ENCODE measurements at places on chromosomes 1 and 21. TPM values are rescaled to one million over a fixed set of nuclear protein-coding genes. Genes with fewer than 3 reads are reported as not detected.

MPL gene
- 0.41 TPM for polyA plus RNA-seq

LRRC39 gene
- 213 TPM for polyA plus RNA-seq

RNF186 gene
- polyA plus RNA-seq, result not detected

RSPO1 gene
- not detected for polyA plus RNA-seq

CFAP74 gene
- polyA plus RNA-seq, result 0.19 TPM

WNT2B gene
- 4.0 TPM for polyA plus RNA-seq

OLFML3 gene
- polyA plus RNA-seq, result 149 TPM

RHD gene
- polyA plus RNA-seq, result 0.30 TPM

PTPN7 gene
- 1.1 TPM for polyA plus RNA-seq

UBE2U gene
- not detected for polyA plus RNA-seq

EFCAB14 gene
- 95.7 TPM for polyA plus RNA-seq

TMEM200B gene
- polyA plus RNA-seq, result 5.6 TPM

- no peak for DNase-seq
Measured at GRCh38 chr1:41925712-41926111, 7.0 kb upstream of the HIVEP3 start.

- DNase-seq, result no peak
Measured at GRCh38 chr1:3593745-3594144, 17.6 kb downstream of the MEGF6 start.

DNA sequence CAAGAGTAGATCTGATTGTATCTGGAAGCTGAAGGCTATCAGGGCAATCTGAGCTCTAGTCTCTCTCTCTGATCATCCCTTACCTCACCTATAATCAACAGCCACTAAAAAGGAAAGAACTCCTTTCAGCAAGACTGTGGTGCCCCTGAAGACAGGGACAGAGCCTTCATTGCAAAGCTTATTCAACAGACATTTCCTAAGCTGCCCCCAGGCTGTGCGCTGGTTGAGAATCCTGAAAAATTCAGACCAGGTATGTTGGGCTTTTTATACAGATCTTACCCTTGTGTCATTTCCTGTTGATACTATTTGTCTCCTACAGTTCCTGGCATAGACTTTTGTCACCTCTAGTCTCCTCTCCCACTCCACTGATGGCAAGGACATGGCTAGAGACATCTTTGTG, 63.3 kb upstream of the PLA2G4A start:
- DNase-seq, result no peak

DNA sequence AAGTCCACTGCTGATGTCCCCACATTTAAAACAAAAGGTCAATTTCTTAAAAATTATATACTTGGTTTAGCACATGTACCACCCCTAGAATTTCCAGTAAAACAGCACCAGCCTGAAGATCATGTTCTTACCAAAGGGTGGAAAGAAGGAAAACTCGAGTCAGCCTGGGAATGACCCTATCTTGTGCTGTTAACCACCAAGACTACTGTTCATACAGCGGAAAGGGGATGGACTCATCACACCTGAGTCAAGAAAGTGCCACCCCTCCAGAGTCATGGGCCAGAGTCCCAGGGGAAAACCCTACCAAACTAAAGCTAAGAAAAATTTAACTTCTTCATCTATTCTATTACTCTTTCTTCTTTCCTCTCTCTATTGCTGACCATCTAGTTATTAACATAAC, 113.6 kb upstream of the PPM1J start:
- DNase-seq, result no peak

GRCh38 chr1:118049981-118050380, 120.4 kb downstream of the WDR3 start:
- DNase-seq, result no peak

- no peak for DNase-seq
Measured at GRCh38 chr21:45041351-45041805, 33.0 kb upstream of the ADARB1 start.

- no peak for DNase-seq
Measured at GRCh38 chr1:119731060-119731459, 19.3 kb downstream of the PHGDH start.

DNA sequence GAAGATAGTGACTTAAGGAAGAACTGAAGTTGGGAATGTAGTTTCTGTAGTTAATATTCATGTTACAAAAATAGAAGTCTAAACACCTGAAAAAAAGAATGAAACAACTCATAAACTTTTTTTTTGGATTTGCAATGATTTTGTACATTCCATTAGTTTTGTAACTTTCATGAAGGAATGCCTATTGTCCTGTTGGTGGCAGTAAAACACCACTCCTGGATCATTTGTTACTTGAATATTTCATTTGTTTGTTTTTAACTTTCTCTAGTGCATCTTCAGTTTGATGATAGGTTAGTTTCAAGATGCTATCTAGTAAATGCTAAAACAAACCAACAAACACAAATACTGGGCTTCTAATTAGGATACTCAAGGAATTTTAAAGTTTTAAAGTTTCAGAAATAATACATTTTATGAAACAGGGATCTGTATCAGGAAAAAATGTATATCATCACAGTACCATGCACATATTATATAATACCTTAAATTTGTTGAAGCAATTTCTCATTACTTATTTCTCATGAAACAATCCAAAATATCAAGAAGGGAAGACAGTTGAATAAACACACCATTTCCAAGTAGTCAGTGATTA, 229.7 kb upstream of the CACYBP start:
- DNase-seq, result peak; percentile 41

DNA sequence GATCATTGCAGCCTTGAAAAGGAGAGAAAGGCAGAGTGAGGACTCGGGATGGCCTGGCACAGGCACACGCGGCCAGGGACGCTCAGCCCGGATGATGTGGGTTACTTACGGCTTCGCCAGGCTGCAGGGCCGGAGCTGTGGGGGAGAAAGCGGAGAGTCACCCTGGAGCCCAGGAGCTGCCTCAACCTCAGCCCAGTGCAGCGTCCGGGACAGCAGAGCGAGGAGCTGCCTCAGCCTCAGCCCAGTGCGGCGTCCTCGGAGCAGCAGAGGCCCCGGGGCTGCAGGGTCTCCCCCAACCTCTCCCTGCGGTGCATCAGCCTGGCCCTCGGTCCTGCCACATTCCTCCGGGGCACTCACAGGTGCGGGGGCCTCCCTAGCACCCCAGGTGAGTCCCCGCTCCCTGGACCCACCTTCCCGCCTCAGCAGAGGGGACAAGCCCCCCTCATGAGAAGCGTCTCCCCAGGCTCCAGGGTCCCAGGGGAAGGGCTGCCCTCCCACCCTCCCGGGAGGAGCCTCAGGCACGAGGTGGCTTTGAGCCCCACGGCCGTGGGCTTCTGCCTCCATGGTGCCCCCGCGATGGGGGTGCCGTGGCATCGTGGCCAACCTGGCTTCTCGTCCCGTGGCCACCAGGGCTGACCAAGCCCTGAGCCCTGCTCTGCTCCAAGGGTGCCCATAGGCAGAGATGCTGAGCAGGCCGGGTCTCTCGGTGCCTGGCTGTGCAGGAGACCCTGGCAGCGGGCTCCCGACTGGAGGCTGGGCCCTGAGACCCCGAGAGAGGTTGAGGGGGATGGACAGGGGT, 10.5 kb upstream of the RNF223 start:
- DNase-seq, result no peak

DNA sequence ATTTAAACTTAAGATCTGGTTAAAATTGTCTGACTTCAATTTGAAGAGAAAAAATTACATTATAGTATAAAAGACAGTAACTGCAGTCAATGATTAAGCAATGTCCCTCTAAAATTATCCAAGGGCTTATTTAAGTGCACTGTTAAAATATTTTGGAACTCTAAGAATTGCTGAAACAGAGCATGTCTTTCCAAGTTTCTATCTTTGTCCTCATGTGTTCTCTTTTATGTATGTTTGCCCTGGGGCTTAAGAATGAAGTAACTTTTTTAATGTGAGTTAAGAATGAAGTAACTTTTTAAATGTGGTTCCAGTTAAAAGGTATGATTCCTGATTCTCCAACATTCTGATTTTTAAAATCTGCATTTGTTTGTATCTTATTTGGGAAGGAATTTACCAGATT, 69.0 kb upstream of the MARK1 start:
- no peak for DNase-seq

DNA sequence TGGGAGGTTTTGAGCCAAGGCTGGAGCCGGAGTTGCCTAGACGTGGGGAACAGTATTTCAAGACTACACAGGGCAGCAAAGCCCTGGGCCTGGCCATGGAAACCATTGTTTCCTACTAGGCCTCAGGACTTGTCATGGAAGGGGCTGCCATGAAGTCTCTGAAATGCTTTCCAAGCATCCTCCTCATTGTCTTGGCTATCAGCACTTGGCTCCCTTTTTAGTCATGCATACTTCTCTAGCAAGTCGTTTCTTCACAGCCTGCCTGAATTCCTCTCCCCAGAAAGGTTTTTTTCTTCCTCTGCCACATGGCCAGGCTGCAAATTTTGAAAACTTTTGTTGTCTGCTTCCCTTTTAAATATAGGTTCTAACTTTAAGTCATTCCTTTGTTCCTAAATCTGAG, 406.6 kb upstream of the TMPRSS15 start:
- no peak for DNase-seq

DNA sequence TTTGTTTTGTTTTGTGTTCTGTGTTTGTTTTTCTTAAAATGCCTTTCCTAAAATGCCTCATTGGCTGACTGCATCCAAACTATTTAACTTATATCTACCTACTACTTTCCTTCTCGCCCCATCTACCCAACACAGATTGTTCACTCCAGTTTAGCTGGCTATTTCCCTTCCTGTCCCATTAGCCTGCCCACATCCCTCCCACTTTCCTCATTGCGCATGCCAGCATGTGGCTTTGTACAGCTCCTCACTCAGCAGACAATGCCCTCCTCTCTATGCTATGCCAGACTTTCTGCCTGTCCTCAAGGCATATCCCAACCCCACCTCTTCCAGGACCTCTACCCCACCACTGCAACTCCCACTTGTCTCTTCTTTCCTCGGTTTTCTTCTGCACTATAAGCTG, 94.7 kb upstream of the C1orf21 start:
- no peak for DNase-seq

DNA sequence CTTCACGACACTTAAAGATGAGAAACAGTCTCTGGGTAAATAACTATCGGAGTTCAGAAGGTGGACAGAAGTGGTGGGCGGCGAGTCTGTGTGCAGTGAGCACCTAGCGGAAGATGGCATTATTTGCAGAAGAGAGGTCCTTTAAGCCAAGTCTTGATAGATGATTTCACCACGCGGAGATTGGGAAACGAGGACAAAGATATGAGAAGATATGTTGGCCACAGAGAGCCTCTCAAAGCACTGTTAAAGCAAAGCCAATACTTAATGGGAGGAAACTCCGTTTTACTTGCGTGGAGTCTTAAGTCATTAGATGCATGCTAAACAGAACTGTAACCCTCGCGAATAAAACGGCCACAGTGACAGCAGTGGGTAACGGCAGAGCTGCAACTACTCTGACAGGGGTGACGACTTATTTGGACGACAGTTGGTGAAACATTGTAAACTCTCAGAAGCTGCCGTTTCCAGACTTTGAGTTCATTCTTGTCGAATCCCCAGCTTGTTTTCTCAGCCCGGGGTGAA, 577 bp upstream of the CEP350 start:
- DNase-seq, result no peak

- no peak for DNase-seq
Measured at GRCh38 chr1:42322577-42322976, 12.5 kb downstream of the FOXJ3 start.

DNA sequence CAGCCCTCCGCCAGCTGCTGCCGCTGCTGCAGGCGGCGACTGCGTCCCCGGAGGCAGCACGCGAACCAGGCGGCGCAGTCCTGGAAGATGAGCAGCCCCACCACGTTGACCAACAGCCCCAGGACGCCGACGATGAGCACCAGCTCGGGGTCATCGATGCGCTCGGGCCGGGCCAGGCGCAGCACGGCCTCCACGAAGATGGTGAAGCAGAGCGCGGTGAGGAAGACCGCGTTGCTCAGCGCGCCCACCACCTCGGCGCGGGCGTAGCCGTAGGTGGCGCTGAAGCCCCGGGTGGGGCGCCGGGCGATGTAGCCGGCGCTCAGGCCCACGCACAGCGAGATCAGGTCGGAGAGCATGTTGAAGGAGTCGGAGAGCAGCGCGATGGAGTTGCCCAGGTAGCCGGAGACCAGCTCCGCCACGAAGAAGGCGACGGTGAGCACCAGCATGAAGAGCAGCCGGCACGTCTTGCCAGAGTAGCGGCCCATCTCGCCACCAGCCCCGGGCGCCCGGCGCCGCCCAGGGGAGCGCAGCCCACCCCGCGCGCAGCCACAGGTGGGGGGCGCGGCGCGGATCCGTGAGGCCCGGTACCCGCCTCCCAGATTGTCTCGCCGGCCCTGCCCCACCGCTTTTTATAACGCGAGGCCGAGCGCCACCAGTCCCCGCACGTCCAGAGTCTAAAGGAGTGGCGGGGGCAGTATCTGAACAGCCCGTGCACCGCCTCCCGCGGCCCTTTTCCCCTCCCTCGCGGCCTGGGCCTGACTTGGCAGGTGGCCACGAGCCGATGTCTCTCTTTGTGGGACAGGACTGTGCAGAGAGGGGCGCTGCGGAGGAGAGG, at the start of gene SLC30A10:
Gene SLC30A10 (minus strand): TSS at position 602 of the 835 bp plus-strand sequence. CDS start 117 bp downstream, at position 485.
- DNase-seq, result no peak

- DNase-seq, result no peak
Measured at GRCh38 chr1:171965777-171966176, 124.5 kb downstream of the DNM3 start.

GRCh38 chr1:153985341-153985912, 712 bp downstream of the RAB13 start:
- peak; percentile 54 for DNase-seq

GRCh38 chr21:18354947-18355346, 48.6 kb downstream of the TMPRSS15 start:
- DNase-seq, result no peak

GRCh38 chr1:55823541-55824250, 608.5 kb upstream of the USP24 start:
- no peak for DNase-seq

DNA sequence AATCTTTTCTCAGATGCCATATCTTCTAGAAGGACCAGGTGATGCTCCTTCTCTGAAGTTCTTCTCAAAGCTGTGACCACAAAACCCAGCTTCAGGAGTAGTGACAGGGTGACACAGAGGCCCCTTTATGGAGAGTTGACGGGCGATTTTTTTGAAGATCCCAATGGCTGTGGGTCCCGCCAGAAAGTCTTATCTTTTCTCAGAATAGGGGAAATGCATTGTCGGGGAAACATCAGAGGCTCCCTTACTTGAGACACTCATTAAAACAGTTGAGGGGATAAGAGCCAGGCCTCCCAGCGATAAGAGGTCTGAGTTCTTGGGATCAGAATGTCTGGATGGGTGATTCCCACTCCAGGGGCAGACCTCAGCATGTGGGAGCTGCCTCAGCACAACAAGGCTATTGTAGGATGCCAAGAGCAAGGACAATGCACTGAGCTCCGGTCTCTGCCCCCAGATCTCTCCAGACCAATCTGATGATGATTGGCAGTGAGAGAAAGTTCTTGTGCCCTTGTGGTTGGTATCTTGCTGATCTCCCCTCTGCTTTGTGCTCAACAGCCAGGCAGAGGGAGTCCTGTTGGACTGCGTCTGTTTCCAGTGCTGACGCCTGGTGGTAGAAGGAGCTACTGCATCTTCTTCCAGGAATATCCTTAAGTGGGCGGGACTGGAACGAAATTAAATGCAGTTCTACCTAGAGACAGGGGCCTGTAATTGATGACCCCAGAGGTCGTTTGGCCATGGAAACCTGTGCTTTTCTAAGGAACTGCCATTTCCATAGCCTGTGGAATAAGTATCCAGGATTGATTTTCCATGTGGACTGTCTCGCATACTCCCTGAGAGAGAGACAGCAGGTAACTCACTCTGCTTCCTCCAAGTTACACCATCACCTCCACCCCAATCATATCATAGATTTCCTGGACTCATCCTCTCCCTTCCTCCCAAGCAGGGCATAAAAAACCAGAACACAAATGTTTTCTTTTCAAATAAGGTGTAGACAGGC, 6.8 kb upstream of the ACKR1 start:
- DNase-seq, result peak; percentile 73
